Left lobe of liver (tissue), 2 donors: ENCODE measurements at places on chromosomes 1 and 21. TPM values are rescaled to one million over a fixed set of nuclear protein-coding genes. Genes with fewer than 3 reads are reported as not detected.

DNA sequence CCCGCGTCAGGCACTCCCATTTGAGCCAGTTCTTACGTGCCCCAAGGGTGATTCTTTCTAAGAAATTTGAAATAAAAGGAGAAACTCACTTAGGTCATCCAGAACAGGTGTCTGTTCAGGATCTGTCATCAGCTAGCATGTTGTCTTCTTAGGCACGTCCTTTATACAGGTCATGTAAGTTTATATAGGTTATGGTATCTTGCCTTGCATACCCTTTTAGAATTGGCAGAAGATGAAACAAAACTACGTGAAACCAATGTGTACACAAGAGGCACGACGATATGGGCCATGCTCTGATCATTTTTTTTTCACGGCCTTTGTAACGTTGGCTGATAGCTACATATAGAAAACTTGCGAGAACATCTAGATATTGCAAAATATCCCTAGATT, 579 bp upstream of the GTF2B start:
- no peak for DNase-seq

GRCh38 chr1:91798241-91798648, 87.7 kb downstream of the TGFBR3 start:
- DNase-seq: no peak

Gene ATP1A4
- not detected for total RNA-seq

- no peak for DNase-seq
Observed at GRCh38 chr1:61748566-61748965, 6.3 kb downstream of the PATJ start.

DNA sequence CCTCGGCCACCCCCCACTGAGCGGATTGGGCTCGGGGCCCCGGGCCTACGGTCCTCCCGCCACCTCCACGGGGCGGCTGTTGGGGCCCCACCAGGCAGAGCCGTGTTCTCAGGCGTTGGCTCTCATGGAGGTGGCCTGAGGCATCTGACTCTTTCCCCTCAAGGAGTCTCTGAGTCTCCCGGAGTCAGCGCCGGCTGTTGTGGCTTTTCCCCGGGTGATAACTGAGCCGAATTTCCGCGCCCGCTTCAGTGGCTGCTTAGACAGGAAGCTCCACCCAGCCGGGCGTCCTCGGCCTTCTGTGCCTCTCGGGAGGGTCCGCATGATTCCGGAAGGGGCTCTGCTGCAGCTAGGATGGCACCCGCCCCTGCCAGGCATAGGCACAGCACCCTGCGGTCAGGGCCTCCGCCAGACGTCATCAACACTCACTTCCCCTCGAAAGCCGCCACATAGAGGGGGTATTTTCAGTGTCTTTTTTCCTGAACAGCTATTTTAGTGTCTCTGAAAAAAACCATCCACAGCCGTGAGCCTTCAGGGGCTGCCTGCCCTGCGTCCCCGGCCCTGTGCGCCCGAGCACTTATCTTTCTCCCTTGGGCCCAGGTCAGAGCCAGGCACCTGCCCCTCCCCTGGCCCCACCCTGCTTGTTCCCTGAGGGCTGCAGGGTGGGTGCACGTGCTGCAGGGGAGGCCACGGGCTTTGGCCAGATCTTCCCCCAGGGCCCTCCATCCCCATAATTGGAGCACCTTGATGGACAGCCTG, 72.9 kb downstream of the SKI start:
- no peak for DNase-seq

DNA sequence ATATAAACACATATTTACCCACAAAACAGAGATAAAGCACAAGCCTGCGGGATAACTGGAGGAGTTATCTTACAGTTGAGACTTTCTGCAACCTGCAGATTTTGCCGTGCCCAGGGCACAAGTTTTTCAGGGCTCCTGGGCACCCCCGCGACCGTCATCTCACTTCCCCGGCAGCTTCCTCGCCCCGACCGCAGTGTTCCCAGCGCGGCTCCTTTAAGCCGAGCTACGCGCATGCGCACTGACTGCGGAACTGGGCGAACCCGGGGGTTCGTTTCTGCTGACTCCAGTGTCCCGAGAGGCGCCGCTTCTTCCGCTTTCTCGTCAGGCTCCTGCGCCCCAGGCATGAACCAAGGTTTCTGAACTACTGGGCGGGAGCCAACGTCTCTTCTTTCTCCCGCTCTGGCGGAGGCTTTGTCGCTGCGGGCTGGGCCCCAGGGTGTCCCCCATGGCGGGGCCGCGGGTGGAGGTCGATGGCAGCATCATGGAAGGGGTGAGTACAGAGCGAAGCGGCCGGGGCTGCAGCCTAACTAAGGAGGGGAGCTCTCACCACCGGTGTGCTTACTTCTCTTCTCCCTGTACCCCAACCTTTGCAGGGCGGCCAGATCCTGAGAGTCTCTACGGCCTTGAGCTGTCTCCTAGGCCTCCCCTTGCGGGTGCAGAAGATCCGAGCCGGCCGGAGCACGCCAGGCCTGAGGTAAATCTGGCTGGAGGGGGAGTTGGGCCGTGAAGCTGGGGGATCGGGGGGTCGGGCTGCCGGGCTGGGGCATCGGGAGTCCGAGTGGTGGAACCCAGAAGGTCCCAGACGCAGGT, at the start of gene RTCA:
RTCA (plus strand) TSS at position 286 of the 810 bp plus-strand sequence; CDS start at position 446, 160 bp downstream.
- DNase-seq: peak; percentile 97

Gene CALML6
- 1.4 TPM for total RNA-seq

Gene ZNF670
- 1.0 TPM for total RNA-seq

DNA sequence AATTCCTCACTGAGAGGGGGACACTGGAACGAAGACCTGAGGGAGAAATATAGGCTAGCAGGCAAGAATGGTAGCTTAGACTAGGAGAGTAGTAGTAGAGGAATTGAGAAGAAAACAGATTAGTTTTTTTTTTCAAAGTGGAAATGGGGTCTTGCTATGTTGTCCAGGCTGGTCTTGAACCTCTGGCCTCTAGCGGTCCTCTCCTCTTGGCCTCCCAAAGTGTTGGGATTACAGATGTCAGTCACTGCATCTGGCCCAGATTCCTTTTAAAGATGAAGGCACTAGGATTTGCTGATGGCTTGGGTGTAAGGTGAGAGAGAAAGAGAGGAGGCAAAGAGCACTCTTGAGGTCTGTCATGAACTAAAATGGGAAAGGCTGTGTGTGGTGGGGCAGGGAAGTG, 30.1 kb downstream of the NFASC start:
- DNase-seq: no peak

Gene FPGT
- 7.5 TPM for total RNA-seq

GRCh38 chr1:115524236-115524635, 117.5 kb upstream of the VANGL1 start:
- DNase-seq: no peak

DNA sequence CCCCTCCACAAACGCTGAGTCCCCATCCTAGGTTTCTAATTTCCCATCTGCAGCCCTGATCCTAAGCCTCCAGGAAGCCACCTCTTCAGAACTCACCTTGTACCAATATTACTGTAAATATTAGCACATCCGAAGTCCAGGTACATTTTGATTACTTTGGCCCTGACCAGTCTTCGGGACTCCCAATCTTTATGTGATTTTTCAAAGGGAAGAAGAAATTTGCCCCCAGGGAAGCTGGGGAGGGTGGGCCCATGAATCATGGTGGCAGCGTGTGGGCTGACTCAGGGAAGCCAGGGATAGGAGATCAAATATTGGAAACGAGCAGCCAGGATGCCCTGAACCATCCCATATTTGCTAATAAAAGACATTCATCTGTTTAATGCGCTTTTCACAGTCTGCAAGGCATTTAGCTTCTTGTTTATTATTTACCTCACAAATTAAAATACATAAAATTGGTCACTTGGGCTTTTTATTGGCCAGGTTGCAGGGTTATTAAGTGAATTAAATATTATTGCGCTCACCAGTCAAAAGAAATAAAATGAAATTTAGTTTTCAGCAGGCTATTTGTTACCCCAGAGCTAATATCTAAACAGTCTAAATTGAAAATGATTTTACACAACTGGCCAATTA, 46.6 kb downstream of the KIAA0040 start:
- no peak for DNase-seq

DNA sequence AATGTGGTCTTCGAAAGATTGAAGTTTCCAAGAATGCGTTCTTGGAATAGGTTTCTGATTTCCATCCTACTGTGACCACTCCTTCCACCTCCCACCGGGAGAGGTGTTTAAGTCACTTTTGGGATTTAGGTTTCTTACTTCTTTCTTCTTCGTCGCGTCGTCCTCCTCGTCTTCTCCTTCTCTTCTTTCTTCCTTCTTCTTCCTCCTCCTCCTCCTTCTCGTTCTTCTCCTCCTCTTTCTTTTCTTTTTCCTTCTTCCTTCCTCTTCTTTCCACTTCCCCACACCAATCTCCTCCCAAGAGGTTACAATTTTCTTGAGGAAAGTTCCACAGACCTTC, 2.1 kb downstream of the CACHD1 start:
- DNase-seq: no peak

Gene PLCH2
- 3.4 TPM for total RNA-seq

GRCh38 chr21:32712043-32712442, 15.8 kb downstream of the SYNJ1 start:
- no peak for DNase-seq

DNA sequence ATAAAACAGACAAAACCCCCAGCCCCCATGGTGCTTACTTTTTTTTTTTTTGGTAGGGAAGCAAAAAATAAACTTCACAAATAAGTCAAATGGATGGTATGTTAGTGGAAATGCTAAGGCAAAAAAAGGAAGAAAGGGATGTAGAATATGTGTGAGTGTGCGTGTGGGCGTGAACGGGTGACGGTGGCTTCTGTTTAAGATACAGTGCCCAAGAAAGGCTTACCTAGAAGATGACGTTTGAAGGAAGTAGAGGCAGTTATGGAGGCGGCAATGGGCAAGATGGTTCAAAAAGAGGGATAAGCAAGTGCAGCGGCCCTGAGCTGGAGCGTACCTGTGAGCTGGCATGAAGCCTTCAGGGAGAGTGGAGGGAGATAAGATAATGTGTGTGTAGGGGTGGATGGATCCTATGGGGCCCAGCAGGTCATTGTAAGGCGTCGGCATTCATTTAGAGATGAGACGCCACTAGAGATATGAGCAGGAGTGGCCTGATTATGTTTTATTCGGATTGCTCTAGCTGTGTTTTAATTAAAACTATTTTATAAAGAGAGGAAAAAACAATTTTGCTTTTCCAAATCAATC, 19.9 kb downstream of the LEPR start:
- DNase-seq: no peak

Gene GRIK1
- total RNA-seq: 0.18 TPM

GRCh38 chr1:43844114-43844513, 89.5 kb upstream of the ARTN start:
- no peak for DNase-seq

DNA sequence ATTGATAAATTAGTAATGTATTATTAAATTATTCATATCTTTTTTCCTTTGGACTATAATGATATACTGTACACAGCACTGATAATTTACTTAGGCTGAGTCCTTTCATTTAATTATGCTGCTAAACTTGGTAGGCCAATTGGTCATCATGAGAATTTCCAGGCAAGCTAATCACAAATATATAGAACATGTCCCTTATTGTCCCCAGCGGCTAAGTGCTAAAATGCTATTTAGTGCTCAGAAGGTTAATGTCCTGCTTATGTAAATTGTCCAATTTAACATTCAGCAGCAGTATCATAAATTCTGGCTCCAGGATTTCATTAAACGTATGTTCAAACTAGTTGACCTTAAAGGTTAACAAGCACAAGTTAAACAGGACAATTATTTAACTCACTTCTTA, 30.0 kb upstream of the RRP15 start:
- DNase-seq: no peak

DNA sequence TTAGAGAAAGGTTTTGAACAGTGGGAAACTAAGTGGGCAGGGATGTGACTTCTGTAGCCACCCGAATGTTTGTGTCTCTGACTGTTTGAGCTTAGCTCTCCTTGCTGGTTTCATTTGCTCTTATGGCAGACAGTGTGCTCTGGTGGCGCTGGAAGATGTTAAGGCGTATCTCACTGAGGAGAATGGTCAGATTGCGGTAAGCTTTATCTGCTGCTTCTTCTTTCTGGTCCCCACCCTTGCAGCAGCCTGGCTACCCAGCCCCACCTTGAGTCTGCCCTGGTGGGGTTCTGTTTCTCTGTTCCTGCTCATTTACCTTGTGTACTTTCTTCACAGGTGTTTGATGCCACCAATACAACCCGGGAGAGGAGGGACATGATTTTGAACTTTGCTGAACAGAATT, 9.9 kb downstream of the PFKFB2 start:
- no peak for DNase-seq

Gene CFHR3
- 279 TPM for total RNA-seq

Gene TRAF3IP3
- 1.4 TPM for total RNA-seq

Gene KLHDC8A
- not detected for total RNA-seq

DNA sequence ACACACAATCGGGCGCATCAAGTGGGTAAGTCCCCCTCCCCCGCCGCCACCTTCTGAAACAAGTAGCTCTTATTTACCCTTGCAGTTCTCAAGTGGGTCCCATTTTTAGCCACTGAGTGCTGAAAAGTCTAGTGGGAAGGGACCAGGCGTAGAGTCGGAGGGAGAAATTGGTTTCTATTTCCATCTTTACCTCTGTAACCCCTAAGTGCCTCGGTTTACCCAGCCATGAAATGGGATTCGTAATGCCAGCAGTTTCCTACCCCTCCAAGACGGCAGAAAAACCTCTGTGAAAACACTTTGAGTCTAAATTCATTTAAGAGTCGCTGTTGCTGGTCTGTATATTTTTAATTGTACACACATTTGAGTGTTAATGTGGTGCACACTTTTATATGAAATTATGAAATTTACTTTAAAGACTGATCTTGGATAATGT, 928 bp downstream of the TLCD4 start:
- no peak for DNase-seq

GRCh38 chr1:230266456-230266855, 159.7 kb downstream of the PGBD5 start:
- no peak for DNase-seq

Gene AIRE
- not detected for total RNA-seq

DNA sequence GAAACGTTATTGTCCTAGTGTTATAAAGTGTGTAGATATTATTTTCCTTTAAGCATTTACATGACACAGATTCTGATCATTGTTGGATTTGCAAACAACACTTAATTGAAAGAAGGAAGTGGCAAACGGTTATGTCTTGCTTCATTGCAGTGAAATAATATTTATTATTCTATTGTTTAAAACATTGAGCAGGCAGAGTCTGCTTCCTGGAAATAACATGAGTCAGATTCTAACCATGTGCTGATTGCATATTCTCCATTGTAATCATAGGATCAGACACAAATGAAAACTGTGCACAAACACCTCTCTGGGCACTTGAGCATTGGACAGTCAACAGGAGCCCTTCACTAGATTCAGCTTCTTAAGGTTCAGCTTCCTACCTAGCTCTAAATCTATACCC, 46.8 kb upstream of the USP25 start:
- no peak for DNase-seq
